ENCODE measurements at places on chromosomes 7 and 10.

DNA sequence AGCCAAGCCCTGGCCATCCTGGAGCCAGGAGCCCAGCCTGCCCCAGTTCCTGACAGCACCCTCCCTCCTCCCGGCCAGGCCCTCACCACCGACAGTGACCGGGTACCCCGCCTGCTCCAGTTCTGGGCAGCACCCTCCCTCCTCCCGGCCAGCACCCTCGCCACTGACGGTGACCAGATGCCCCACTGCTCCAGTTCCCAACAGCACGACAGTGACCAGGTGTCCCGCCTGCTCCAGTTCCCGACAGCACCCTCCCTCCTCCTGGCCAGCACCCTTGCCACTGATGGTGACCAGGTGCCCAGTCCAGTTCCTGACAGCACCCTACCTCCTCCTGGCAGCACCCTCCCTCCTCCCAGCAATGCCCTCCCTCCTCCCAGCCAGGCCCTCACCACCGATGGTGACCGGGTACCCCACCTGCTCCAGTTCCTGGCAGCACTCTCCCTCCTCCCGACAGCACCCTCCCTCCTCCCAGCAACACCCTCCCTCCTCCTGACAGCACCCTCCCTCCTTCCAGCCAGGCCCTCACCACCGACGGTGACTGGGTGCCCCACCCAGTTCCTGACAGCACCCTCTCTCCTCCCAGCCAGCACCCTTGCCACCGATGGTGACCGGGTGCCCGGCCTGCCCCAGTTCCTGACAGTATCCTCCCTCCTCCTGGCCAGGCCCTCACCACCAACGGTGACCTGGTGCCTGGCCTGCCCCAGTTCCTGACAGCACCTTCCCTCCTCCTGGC lies 40.3 kb downstream of the VIPR2 start:
- peaks cover 8% of the 10 kb centered on the region for H3K36me3 ChIP-seq
- no peak for DNase-seq
- H3K4me1 ChIP-seq, result peaks cover 5% of the 10 kb centered on the region

DNA sequence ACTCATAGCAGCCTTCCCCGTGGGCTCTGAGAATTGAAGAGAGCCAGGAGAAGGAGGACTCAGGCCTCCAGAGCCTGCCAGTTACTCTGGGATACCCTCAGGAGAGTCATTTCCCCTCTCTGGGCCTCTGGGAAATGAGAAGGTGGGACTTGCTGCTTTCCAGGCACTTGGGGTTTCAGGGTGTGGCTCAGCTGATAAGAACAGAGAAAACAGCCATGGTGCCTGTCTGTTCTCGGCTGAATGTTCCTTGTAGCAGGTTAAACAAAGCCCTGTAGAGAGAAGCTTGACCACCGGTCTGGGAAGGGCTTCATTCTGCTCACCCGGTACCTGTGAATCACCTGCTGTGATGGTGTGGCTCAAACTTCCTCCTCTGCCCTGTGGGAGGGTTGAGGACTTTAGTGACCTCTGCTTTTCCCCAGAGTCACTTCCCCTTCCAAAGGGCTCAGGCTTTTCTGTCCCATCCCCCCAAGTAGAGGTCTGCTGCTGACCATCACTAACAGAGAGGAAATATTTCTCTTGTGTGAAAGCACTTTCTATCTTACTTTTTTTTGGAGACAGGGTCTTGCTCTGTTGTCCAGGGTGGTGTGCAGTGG lies 212.4 kb upstream of the GALNT17 start:
- no peak overlapping the region for H3K27ac ChIP-seq
- DNase-seq, result no peak
- no peaks in the 10 kb centered on the region for H3K36me3 ChIP-seq
- no peaks in the 10 kb centered on the region for H3K4me1 ChIP-seq
- H3K27me3 ChIP-seq, result no peaks in the 10 kb centered on the region

- peaks cover 14% of the 10 kb centered on the region for H3K27me3 ChIP-seq
- no peak overlapping the region for H3K27ac ChIP-seq
- H3K4me3 ChIP-seq, result no peak overlapping the region
- H3K36me3 ChIP-seq, result no peaks in the 10 kb centered on the region
These were observed 60.8 kb downstream of the PTTG1IP2 start for GRCh38 chr7:90530263-90530662.

GRCh38 chr10:22723343-22723779 lies 9.0 kb upstream of the PIP4K2A start:
- no peak overlapping the region for H3K4me3 ChIP-seq
- peaks cover 1% of the 10 kb centered on the region for H3K36me3 ChIP-seq
- H3K27ac ChIP-seq, result no peak overlapping the region

- H3K27me3 ChIP-seq, result no peaks in the 10 kb centered on the region
- H3K4me3 ChIP-seq, result no peak overlapping the region
- H3K27ac ChIP-seq, result peak overlapping the region; percentile 44
- no peak for DNase-seq
- peaks cover 9% of the 10 kb centered on the region for H3K4me1 ChIP-seq
These were observed 25.4 kb downstream of the RPP38 start for GRCh38 chr10:15122477-15123030.

DNA sequence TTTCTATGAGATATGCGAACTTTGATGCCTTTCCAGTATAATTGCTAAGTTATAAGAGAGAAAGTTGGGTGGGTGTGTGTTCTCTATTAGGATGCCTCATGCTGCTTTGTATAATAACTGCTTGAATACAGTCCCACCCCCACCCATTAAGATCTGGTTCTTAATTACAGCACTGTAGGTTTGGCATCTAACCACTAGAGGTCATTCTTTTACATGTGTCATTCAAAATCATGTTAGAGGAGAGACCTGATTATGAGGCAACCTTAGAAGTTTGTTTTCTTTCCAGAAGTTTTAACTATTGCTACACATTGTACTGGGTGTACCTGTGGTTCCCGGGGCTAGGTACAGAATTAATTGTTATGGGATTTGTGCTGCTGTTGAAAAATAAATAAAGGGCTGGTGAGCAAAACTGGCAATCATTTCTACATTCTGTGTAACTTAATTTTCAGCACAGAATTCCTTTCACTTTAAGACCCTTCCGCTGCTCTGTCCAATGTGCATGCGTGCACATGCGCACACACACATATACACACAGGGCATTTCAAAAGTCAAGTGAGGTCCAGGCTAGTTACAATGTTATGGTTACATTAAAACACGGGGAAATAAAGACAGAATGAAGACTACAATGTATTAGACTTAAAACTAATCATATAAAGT lies 1156.3 kb downstream of the SORCS3 start:
- H3K4me1 ChIP-seq, result no peaks in the 10 kb centered on the region
- no peak overlapping the region for H3K27ac ChIP-seq
- H3K4me3 ChIP-seq, result no peak overlapping the region
- no peak for DNase-seq
- no peaks in the 10 kb centered on the region for H3K36me3 ChIP-seq

GRCh38 chr10:14571866-14572507 lies 202.7 kb downstream of the FAM107B start:
- peaks cover 47% of the 10 kb centered on the region for H3K36me3 ChIP-seq
- peak overlapping the region; percentile 97 for H3K27ac ChIP-seq
- no peaks in the 10 kb centered on the region for H3K27me3 ChIP-seq
- H3K4me1 ChIP-seq, result peaks cover 79% of the 10 kb centered on the region
- peak overlapping the region; percentile 88 for H3K4me3 ChIP-seq

GRCh38 chr7:6193709-6194108 lies 78.7 kb downstream of the CYTH3 start:
- H3K36me3 ChIP-seq, result peaks cover 5% of the 10 kb centered on the region
- peaks cover 9% of the 10 kb centered on the region for H3K4me1 ChIP-seq
- H3K27ac ChIP-seq, result no peak overlapping the region

DNA sequence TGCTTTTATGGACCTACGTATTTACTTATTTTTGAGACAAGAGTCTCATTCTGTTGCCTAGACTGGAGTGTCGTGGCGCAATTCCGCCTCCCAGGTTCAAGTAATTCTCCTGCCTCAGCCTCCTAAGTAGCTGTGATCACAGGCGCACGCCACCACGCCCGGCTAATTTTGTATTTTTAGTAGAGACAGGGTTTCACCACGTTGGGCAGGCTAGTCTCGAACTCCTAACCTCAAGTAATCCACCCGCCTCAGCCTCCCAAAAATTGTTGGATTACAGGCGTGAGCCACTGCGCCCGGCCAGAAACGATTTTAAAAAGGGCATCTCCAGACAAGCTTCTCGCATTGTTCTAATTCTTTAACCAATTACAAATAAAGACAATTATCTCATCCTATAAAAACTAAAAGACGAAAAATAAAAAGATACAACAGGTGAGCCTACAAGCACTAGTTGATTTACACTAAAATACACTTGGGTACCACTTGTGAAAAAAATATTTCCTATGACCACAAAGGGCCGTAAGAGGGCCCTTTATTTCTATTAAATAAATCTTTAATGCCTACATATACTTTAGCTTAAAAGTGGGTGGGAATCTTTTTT lies 2.4 kb downstream of the TRA2A start:
- no peak for DNase-seq
- peak overlapping the region; percentile 98 for H3K4me3 ChIP-seq
- H3K27ac ChIP-seq, result peak overlapping the region; percentile 100
- H3K4me1 ChIP-seq, result peaks cover 64% of the 10 kb centered on the region
- peaks cover 49% of the 10 kb centered on the region for H3K36me3 ChIP-seq

- DNase-seq, result no peak
- H3K27ac ChIP-seq, result no peak overlapping the region
- no peaks in the 10 kb centered on the region for H3K4me1 ChIP-seq
- no peak overlapping the region for H3K4me3 ChIP-seq
These were observed 1151.0 kb upstream of the PHF14 start for GRCh38 chr7:9822458-9823290.

- peaks cover 22% of the 10 kb centered on the region for H3K36me3 ChIP-seq
- peaks cover 20% of the 10 kb centered on the region for H3K4me1 ChIP-seq
- DNase-seq, result no peak
- peak overlapping the region; percentile 1 for H3K27ac ChIP-seq
- no peaks in the 10 kb centered on the region for H3K27me3 ChIP-seq
These were observed 59.4 kb upstream of the ASAH2 start for GRCh38 chr10:50310560-50311174.
